Erythroblast (primary cell): ENCODE measurements at places on chromosomes 12 and 14.
A peak's percentile ranks its signal among the peaks of the same experiment; 100 is the strongest.

- DNase-seq: no peak
These were observed 4.7 kb downstream of the DYNLL1 start for GRCh38 chr12:120500581-120500980.

- DNase-seq: no peak
These were observed 35.8 kb upstream of the BBS10 start for GRCh38 chr12:76383988-76384387.

- peak; percentile 71 for DNase-seq
These were observed 46.3 kb downstream of the PPHLN1 start for GRCh38 chr12:42372154-42372791.

- DNase-seq: no peak
These were observed 129.1 kb downstream of the SYT10 start for GRCh38 chr12:33310471-33310870.

- no peak for DNase-seq
These were observed 1.4 kb downstream of the MAP3K9 start for GRCh38 chr14:70807898-70808415.

- no peak for DNase-seq
These were observed 154.8 kb downstream of the TMX1 start for GRCh38 chr14:51394804-51395203.

- DNase-seq: no peak
These were observed 61.0 kb upstream of the FKBP4 start for GRCh38 chr12:2733493-2734355.

- DNase-seq: no peak
These were observed 6.7 kb downstream of the CCDC88C start for GRCh38 chr14:91410771-91411536.

DNA sequence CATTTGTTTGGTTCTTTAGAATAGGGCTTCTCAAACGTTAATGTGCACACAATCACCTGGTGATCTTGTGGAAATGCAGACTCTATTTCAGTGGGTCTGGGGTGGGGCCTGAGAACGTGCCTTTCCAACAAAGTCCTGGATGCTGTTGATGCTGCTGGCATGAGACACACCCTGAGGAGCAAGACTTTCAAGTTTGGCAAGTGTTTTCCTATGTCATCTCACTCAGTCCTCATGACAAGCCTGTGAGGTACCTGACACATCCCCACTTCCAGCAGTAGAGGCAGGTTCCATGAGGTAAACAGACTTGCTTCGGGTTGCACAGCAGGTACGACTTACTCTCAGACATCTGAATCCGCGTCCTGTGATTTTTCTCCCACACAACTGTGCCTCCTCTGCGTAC lies 147.1 kb downstream of the MYRFL start:
- no peak for DNase-seq

- DNase-seq: no peak
These were observed 93.6 kb upstream of the PCED1B start for GRCh38 chr12:46985816-46986215.

GRCh38 chr12:13471471-13471870 lies 274.9 kb downstream of the EMP1 start:
- DNase-seq: no peak

GRCh38 chr12:92702754-92703679 lies at the start of gene PLEKHG7:
PLEKHG7 (plus strand) TSS chr12:92702989; CDS start chr12:92706632, 3,643 bp downstream.
- DNase-seq: no peak

- DNase-seq: no peak
These were observed 200.6 kb upstream of the STXBP6 start for GRCh38 chr14:25250516-25250915.

- DNase-seq: no peak
These were observed 129.2 kb downstream of the SLC8A3 start for GRCh38 chr14:70059545-70059944.

GRCh38 chr12:5913387-5913786 lies 31.7 kb downstream of the ANO2 start:
- no peak for DNase-seq

- DNase-seq: no peak
These were observed 38.5 kb downstream of the C12orf75 start for GRCh38 chr12:105369014-105369413.

GRCh38 chr12:111268738-111269572 lies 99.9 kb downstream of the PHETA1 start:
- peak; percentile 40 for DNase-seq
